ENCODE measurements at places on chromosomes 5 and 9.
A peak's percentile ranks its signal among the peaks of the same experiment; 100 is the strongest.

GRCh38 chr5:161544350-161544765, 2.2 kb downstream of the GABRB2 start:
- no peak for DNase-seq

DNA sequence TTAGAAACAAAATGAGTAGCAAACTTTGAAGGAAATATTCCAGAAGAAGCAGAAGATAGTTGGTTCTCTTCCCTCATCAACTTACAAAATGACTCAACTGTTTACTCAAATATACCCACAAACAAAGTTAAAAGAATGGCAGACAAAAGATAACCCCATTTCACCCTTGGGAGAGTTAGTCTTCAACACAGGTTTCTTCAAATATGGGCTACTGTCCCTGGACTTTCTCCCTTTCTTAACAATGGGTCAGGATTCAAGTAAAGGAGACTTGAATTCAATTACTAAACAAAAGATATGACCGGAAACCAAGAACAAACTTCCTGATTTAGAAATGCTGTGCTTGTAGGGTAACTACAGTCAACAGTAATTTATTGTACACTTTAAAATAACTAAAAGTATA, 14.2 kb downstream of the RFX3 start:
- DNase-seq = no peak

GRCh38 chr5:170752257-170753215, 31.0 kb upstream of the GABRP start:
- no peak for DNase-seq

- DNase-seq = no peak
Observed at GRCh38 chr9:124018730-124019697, 7.4 kb downstream of the LHX2 start.

DNA sequence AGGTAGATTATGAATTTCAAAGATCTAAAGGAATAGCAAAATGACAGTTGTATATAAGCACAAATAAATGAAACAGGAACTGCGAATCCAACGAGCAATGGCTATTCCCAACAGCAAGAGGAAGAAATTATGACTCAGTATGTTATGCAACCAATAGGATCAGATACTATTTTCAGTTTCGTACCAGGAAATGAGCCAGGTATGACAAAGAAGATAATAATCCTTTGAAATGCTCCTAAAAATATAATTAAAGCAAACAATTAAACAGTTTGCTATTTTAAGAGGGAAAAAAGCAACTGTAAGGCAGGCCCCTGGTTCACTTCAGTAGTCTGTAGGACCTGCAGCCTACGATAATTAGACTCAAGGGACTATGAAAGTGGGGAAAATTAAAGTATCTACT, 58.9 kb downstream of the AUH start:
- DNase-seq = no peak

DNA sequence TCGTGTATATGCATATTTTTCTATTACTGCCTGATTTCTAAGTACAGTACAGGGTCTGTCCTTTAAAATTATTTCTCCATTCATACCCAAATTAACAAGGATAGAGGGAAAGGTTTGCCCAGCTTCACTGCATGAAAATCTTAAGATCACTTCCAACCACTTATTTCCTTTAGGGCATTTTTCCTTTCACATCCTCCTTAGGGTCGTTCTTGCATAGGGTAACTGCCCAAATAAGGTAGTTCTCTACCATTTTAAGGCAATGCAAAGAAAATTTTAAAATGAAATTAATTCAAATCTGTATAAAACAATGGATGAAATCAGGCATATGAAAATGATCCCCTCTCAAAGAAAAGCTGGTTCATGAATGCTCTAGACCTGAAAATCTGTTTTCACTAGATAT, 4.1 kb upstream of the CDC20B start:
- no peak for DNase-seq

DNA sequence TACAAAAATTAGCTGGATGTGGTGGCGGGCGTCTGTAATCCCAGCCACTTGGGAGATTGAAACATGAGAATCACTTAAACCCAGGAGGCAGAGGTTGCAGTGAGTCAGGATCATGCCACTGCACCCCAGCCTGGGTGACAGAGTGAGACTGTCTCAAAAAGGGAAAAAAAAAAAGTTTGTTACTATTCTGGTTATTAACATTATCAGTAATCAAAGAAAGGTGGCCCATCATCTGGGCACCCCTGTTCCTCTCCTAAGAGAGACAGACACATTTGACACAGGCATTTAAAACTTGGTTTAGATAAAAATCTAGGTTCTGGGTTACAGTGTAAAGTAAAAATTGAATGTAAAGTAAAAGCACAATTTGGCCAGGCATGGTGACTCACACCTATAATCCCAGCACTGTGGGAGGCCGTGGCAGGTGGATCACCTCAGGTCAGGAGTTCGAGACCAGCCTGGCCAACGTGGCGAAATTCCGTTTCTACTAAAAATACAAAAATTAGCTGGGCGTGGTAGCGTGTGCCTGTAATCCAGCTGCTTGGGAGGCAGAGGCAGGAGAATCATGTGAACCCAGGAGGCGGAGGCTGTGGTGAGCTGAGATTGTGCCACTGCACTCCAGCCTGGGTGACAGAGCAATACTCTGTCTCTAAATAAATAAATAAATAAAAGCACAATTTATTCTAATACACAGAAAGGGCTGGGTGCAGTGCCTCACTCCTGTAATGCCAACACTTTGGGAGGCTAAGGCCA, 16.7 kb upstream of the PHYHD1 start:
- no peak for DNase-seq

- DNase-seq = peak; percentile 52
Observed at GRCh38 chr5:102561894-102562760, 63.3 kb upstream of the SLCO6A1 start.

GRCh38 chr5:52007230-52007858, 624.1 kb downstream of the ISL1 start:
- DNase-seq = no peak

- DNase-seq = no peak
Observed at GRCh38 chr5:107505763-107506534, 164.8 kb downstream of the EFNA5 start.

- no peak for DNase-seq
Observed at GRCh38 chr9:115099901-115100300, 18.1 kb downstream of the TNC start.

- DNase-seq = no peak
Observed at GRCh38 chr9:136029556-136029955, 65.5 kb downstream of the NACC2 start.

- DNase-seq = no peak
Observed at GRCh38 chr5:127943061-127943371, 140.6 kb upstream of the SLC12A2 start.

DNA sequence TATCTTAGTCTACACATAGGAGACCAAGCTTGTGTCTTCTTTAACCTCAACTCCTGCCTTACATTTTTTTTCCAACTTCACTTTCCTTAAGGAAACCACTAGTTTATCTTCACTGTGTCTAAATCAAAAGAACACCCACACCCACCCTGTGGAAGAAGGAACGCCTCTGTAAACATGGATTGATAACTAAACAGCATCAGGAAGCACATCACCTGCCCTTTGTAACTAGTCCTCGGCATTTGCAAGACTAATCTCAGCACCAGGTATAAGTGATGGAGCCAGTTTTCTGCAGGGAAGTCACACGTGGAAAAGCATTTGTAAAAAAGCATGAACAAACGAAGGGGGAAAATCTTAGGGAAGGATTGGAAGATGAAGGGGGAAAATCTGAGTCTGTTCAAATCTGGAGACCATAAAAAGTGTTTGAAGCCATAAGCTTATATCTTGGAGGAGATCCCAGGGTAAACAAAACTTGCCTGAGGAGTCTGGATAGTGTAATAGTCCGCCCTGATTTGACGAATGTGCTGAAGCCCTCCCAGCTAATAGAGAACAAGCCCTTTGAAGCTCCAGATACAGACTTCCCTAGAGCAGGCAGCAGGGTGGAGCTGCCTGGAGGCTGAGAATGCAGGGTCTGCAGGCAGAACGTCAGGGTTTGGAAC, 117.3 kb upstream of the LHFPL2 start:
- DNase-seq = no peak

DNA sequence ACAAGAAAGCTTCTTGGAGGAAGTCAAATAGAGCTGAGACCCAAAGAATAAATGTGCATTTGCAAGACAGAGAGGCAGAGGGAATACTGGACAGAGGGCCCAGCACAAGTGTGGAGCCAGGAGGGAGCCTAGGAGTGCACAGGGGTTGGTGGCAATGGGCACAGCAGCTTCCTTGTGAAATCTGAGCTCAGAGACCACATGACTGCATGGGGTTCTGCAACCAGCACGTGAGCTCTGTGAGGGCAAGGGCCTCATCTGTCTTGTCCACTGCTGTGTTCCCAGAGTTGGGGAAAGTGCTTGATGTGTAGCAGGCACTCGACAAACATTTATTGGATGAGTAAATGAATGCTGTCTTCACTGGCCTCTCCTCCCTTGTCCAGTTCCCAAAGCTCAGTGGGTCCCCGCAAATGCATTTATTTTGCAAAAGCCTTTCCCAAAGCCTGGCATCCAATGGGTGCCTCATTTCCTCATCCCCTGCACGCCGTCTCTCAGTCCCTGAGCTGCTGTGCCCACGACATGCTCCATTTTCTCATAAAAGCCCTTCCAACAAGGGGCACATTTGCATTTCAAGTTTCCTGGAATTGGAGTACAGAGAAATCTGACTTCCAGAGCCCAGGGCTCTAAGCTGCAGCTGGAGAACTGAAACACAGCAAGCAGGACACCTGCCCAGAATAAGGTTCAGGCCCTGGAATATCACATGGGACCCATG, 58.5 kb downstream of the KCNIP1 start:
- no peak for DNase-seq

DNA sequence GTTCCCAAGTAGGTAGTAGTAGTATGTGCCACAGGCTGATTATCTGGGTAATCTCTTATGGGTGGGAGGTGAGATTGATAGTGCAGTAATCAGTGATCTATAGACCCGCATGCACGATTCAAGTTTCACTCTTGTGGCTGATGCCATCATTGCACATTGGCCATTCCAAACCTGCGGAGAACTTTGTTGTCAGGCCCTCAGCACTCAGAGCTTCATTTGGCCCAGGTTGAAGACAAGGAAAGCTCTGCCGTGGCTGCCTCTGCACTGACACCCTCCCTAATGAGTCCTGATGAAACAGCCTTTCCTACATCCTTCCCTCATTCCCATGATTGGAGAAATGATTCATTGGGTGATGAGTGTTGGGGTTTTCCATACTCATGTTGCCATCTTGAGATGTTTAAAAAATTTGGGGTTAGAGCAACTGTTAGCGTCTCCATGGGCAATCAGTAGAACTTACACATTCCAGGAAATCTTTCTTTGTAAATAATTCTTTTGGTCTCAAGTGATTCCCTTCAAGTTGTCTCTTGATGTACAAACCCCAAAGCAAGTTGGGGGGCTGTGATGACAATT, 22.9 kb downstream of the PROP1 start:
- no peak for DNase-seq

- DNase-seq = no peak
Observed at GRCh38 chr9:20496328-20496727, 126.0 kb downstream of the MLLT3 start.

DNA sequence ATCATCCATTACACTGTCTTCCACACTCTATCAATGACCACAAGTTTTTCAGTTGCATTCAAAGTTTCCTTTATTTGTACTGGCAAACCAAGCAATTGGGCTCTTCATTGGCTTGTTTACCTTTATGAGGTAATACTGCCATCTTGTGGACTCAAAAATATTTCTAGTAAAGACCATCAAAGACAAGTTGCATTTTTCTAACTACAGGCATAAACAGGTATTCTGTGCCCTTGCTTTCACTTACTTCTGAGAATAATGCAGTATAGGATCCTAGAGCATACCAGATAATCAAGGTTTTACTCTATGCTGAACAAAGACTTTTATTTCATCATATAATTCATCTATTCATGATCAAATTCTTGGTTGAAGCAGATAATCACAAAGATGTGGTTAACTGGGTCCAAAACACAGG, 173.7 kb upstream of the POU5F2 start:
- DNase-seq = no peak

DNA sequence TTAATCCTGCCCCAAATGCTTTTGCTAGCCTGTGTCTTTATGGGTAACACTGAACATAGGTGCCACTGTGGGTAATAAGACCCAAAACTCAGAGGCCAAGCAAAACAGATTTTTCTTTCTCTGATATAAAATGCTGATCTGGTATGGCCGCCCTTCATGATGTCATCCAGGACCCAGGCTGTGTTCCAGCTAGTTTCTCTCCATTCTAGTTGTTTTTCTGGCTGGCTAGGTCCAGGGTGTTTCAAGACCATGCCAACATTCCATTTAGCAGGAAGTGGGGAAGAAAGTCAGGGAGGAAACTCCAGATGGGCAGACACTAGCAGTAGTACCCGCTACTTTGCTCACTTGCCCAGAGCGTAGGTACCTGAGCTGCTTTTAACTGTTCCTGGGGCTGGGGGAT, 183.9 kb upstream of the OTULINL start:
- DNase-seq = no peak

DNA sequence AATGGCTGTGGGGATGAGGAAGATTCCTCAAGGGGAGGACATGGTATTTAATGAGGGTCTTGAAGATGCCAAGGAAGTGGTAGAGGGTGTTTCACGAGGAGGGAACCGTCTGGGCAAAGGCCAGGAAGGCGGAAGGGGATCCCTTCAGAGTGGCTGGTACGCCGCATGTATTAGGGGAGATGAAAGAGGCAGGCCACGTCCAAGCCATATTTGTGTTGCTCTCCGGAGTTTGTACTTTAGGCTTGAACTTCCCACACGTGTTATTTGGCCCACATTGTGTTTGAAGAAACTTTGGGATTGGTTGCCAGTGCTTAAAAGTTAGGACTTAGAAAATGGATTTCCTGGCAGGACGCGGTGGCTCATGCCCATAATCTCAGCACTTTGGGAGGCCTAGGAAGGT, 1.2 kb downstream of the FXN start:
- DNase-seq = no peak

DNA sequence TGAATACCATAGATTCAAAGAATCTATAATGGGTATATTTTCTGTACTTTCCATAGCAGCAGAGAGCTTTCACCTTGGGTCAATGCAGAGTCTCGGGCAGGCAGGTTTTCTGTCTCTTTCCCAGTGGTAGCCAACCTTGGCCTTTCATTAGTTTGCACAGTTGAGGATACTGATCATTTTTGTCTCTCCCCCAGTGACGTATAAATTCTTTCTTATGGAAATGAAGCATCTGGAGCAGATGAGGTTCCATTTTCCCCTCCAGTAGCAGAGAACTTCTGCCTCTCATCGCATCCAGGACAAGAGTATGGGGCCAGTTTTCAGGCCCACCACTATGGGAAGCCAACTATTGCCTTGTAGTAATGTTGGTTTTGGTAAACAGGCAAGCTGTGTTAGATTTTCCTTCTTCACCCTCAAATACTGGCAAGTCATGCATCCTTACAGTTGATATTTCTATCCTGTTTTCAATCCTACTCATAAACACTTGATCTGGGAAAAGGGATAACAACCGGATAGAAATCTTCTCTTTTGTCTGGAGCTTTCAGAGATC, 845.2 kb upstream of the CDH18 start:
- no peak for DNase-seq

- no peak for DNase-seq
Observed at GRCh38 chr5:28281351-28281750, 1243.0 kb upstream of the CDH9 start.

DNA sequence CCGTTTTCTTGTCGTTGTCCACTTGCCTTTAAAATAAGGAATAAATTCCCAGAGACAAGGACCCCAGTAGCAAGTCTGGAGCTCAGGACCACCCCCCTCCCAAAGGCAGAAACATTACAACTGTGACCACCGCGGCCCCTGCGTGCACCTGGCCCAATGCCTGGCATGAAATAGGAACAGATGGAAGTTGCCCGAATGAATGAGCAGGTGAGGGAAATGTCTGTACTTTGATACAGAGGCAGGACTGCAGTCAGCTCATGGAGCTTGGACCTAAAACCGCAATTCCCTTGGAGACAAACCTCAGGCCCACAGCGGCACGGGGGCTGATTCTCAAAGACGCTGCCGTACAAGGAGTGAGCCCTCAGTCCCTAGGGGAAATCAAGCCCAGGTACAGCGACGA, 55.3 kb upstream of the SARDH start:
- no peak for DNase-seq
